ENCODE measurements at places on chromosomes 7 and 10. TPM values are rescaled to one million over a fixed set of nuclear protein-coding genes. Genes with fewer than 3 reads are reported as not detected.

GRCh38 chr7:2452074-2452507 lies 24.1 kb downstream of the GRIFIN start:
- DNase-seq = no peak

DNA sequence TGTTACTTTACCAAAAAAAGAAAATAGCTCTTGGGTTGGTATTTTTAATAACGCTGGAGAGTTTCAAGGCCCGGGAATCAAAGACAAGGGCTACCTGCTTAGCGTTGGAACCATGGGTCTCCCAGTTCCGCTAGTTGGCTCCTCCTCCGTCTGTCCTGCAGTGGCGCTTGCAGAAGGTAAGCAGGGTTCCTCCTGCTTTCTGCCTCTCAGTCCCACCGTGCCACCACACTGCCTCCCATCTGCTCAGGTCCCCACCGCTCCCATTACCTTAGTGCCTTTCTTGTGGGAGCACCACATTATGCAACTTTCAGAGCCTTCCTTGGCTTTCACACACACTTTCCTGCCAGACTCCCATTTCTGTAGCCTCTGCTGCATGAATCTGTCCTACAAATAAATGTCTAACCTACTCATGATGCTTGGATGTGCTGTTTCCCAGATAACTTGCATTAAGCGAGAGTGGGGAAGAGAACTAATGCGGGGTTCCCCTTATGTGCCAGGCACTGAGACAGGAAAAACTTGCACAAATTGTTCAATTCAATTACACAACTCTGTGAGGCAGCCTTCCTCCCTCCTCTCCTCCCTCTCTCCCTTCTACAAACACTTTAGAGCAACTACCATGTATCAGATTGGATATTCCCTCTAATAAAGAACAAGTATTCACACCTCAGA lies 124.5 kb downstream of the AOAH start:
- DNase-seq = no peak

GRCh38 chr7:51288896-51289622 lies 27.6 kb downstream of the COBL start:
- no peak for DNase-seq

Gene GPRIN2
- not detected for total RNA-seq

DNA sequence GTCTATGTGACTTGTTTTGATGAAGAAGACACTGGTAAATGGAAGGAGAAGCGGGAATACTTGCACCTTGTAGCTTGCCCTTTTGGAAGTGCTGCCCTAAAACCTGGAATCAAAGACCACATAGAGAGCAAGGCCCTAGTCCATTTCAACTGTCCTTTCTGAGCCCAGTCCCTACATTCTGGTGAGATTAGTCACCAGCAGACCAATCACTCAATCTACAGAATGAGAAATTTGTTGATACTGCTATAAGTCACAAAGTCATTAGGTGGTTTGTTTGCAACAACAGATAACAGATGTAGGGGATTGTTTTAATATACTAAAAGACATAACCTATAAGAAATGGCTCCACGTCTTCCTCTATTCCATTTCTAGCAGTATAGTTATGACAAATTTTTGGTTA lies 33.6 kb downstream of the WASL start:
- DNase-seq = no peak

- peak; percentile 87 for DNase-seq
Observed at GRCh38 chr7:119392-120163, 72.8 kb upstream of the FAM20C start.
